Stimulated activated CD4-positive, alpha-beta T cell treated with anti-CD3 and anti-CD28 coated beads, Interleukin-12 subunit alpha, Interleukin-12 subunit beta, amount 100 ng/mL, for 4 hours (primary cell): ENCODE measurements at places on chromosomes 2 and 18.

DNA sequence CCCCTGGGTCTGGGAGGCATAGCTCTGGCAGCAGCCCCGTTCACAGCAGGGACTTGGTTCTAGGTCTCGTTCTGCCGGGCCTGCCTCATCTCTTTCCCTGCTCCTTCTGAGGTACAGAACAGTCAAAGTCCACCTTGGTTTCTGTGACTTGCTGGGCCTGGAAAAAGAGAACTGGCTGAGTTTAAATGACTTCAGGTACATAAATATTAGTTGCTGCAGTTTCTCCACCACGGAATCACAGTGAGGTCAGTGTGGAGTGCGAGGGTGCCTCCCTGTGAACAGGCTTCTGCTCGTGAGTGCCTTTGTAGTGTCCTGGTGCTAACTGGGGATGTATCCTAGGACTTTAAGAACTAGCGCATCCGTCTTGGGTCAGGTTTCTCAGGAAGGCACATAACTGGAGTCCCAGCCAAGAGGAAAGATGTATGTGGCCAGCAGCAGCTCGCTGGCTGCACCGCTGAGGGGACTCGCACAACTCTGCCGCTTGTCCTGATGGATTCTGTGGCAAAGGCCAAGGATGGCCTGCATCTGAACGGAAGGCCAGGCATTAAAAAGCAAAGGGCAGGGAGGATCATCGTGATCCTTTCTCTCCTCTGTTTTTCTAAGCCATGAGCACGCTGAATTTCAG, 188.6 kb downstream of the SH3RF3 start:
- DNase-seq: no peak

DNA sequence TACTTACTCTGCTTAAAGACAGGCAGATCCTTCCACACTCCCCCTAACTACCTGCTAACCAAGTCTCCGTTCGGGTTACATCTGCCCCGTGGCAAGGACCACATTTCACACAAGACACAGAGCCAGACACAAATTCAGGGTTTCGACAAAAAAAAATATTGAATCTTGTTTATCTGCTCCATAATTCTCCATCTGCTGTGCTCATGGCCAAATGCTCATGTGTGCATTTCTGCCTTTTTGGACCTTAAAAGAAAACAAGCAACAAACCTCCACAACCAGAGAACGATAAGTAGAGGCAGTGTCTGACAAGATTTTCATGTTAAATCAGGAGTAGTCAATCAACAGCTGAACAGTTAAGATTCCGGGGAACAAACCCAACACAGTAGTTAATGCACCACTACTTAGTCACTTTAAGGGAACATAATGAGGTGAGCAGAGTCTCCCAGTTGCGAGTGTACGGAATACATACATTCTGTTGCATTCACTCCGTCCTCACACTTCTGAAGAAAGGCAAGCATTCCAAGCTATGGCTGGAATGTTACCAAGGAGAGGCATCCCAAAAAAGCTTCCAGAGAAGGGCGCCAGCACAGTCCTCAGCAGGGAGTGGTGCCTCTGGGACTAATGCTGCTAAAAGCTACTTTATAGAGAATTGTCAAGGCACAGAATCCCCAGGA, 121.0 kb downstream of the ANKRD44 start:
- no peak for DNase-seq

DNA sequence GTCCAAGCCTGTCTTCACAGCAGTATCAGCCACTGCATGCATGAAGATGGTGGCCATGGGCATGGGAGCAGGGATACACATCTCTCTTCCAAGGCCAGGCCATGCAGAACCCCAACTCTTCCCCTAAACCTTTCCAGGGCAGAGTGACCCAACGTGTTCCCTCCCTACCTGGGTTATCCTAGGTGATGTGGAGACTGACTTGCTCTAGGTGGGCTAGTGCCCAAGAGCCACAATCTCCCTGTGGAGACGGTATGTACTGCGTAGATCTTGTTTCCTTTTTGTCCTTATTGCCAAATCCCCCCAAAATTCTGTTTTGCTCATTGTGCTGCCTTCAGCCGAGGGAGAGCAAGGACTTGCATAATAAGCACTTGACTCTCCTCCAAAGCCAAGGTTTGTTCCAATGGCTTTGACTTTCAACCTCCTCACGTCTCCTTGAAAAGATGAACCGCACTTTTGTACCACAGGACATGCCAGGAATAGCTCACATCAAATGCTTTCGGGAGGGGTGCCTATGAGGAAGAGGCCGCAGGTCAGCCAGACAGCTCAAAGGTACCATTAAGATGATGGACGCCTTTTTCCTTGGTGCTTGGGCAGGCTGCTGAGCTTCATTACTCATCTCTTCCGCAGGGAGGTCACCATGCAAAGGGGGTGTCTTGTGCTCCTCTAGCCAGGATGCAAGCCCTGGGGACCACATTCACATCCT, 76.2 kb upstream of the GLI2 start:
- DNase-seq: no peak

DNA sequence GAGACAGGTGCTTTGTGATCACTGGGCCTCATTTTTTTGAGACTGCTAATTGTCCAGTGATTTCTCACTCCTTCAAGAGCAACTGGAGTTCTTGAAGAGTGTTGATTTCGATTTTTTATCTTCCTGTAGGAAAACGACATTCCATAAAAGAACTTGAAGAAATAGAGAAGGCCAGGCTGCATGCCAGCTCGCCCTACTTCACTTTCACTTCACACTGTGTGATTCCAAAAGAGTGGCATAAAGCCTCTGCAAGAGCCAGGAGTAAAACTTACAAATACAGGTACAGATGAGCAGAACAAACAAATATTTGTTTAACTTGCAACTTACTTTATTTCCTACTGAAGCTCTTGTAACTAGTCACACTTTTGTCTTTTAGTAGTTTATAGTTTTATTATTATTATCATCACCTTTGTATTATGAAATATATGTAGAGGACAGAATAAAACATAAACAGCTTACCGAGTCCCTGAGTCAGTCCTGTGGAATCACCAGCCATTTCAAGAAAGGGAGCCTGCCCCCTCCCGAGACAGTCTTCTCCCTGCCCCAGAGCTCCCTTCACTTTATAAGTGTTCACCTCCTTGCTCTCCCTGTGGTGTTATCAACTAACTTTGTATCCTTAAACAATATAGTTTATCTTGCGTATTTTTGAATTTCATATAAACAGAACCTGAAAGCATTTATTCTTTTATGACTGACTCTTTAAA, 8.7 kb downstream of the FAM228A start:
- DNase-seq: no peak

- DNase-seq: no peak
These were observed 55.9 kb downstream of the ACVR1C start for GRCh38 chr2:157572725-157573124.

GRCh38 chr18:37320317-37320716, 245.3 kb downstream of the CELF4 start:
- DNase-seq: no peak

GRCh38 chr2:40037303-40037702, 258.2 kb upstream of the THUMPD2 start:
- no peak for DNase-seq

DNA sequence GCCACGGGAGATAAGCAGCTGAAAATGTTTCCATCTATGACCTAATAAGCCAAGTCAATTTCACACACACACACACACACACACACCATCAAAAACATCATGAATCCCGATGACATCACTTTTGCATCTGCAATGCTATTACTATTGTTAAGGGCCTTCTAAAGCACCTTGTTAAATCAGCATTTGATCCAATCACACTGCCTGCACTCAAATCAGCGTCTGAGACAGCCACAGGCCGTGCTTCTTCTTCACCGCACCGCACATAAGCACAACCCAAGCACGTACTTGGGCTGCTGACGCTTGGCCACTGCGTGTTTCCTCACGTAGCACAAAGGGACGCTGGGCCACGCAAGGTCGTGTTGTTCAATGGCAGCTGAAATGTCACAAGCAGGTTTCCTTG, 15.8 kb upstream of the MTCL1 start:
- no peak for DNase-seq

DNA sequence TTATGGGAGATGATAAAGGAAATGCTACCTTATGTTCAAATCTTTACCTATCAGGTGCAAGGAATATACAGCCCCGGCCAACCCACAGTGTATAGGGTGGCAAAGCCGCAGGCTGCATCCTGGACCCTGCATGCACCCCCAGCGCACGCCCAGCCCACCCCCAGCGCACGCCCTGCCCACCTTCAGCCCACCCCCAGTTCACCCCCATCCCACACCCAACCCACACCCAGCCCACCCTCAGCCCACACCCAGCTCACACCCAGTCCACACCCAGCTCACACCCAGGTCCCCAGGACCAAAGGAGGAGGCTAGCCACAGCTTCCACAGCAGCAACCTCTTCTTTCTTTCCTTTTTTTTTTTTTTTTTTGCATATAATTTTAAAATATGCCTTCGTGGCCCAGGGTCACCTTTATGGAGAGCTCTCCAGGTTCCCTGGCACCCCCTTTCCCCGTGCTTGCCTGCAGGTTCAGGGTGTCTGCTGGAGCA, 120.9 kb downstream of the PTGR3 start:
- DNase-seq: no peak

DNA sequence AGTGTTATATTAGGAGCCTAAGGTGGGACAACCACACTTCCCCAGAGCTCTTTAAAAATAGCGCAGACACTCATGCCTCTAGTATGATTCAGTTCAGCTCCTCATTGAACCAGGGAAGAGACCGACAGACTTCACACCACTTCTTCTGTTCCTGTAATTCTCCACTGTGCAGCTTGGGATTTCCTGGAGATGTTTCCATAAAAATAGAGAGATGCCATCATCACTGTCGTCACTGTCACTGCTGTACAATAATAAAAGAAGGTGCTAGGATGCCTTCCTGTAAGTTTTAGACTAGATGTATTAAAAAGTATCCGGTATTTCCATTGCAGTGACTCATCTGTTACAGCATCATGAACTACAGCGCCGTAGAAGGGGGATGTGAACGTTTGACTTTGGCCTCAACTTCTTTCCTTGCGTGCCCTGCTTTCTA, 110.9 kb downstream of the FAM210A start:
- no peak for DNase-seq

- no peak for DNase-seq
These were observed 28.4 kb upstream of the SLC39A10 start for GRCh38 chr2:195628666-195629065.

DNA sequence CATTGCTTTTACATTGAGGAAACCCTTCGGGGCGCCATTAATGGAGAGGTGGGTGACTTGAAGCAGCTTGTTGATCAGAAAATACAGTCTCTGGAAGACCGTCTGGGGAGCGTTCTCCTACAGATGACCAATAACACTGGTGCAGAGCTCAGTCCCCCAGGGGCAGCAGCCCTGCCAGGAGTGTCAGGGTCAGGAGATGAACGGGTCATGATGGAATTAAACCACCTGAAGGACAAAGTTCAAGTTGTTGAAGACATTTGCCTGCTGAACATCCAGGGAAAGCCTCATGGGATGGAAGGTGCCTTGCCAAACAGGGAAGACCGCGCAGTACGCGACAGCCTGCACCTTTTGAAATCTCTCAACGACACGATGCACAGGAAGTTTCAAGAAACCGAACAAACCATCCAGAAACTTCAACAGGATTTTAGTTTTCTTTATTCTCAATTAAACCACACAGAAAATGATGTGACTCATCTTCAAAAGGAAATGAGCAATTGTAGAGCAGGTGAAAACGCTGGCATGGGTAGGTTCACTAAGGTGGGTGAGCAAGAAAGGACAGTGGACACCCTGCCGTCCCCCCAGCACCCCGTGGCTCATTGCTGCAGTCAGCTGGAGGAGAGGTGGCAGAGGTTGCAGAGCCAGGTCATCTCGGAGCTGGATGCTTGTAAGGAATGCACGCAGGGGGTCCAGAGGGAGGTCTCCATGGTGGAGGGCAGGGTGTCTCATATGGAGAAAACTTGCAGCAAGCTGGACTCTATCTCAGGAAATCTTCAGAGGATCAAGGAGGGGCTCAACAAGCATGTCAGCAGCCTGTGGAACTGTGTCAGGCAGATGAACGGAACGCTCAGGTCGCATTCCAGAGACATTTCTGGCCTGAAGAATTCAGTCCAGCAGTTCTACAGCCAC, 45.0 kb downstream of the EMILIN2 start:
- DNase-seq: no peak

GRCh38 chr2:61173116-61173515, 11.1 kb downstream of the C2orf74 start:
- no peak for DNase-seq

DNA sequence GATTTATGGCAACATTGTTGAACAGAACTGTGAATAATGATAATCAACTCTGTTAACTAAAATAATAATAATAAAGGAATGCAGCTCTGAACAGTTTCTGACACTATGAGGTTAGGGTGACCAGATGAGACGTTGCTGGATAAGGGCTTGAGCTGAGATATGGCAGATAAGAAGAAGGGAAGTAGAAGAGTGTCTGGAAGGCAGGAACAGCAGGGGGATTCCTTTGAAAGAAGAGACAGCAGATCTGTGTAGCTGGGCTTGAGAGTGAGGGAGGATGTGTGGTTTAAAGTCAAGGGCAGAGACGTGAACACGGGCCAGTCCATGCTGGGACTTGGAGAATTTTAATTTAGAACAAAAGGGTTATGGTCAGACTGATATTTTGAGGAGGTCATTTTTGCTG, 273.1 kb upstream of the SLC14A2 start:
- DNase-seq: no peak

GRCh38 chr2:218896501-218897393, 16.1 kb downstream of the WNT10A start:
- DNase-seq: peak; percentile 76

- DNase-seq: no peak
These were observed 30.6 kb downstream of the MAPRE2 start for GRCh38 chr18:35071819-35072247.

DNA sequence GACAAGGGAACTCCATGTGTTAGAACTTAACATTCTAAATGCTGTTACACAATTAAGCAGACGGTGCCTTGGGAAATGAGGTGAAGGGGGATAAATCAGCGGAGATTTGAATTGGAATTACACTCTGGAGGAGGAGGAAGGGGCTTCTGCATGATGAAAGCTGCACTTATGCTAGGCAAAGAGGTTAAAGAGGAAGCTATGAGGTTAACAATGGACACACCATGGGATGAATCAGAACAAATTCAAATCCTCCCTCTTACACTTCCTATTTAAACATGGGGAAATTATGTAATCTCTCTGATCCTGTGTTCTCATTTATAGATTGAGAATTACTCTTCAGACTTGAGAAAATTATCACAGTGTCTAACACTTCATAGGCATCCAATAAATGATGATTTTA, 121.5 kb upstream of the SIX2 start:
- no peak for DNase-seq

GRCh38 chr2:26432859-26433258, 31.1 kb downstream of the DRC1 start:
- DNase-seq: no peak

DNA sequence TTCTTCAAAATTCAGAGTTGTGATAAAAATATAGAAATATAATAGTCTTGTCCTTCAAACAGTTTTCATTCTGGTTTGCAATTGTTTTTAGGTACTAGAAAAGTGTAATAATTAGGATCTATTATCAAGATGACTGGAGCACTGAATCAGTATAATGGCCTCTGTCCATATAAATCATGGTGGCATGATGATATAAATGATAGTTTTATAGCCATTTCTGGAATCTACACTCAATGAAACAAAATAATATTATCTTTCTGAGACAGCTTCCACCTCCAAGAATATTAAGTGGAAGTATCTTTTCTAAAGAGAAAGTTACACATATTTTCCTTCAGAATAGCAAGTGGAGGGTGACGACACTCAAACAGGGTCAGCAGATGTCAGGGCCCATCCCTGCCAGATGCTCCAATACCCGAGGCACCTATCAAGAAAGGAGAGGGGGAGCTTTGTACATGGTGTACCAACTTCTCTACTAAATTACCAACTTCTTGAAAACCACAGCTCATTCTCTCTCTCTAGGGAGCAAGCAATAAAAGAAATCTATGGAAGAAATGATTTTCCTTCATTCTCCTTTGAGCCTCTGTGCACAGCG, 882.7 kb upstream of the CHAC2 start:
- no peak for DNase-seq

- no peak for DNase-seq
These were observed 35.7 kb upstream of the ITGA4 start for GRCh38 chr2:181421464-181421863.
